M059J (cell line): ENCODE measurements at places on chromosomes 3 and 15. TPM values are rescaled to one million over a fixed set of nuclear protein-coding genes. Genes with fewer than 3 reads are reported as not detected.

LRRIQ4 gene
- not detected in 2 replicates for total RNA-seq

DNA sequence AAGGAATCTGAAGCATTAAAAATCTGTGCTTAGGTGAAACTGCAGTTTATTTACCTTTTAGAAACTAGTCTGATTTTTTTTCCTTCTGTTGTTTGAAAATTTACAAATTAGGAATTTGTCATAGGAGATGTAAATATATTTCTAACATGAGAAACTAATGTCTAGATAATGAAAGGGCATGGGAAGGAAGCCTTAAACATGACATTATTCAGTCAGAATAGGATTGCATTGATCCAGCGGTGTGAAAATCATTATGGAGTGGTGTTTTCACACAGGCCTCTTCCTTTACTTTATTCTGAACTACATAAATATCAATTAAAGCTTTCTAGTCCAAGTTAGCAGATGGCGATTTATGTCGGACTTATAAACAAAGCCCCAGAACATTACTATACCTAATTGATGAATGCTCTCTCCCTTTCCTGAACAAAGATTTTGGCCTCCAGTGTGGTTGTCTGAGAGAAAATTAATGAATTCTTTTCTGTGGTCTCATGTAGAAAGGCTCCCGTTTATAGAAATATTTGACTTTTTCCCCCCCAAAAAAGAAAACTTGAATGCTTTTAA is 37.9 kb downstream of the FNDC3B start:
- DNase-seq: no peak

GRCh38 chr15:101178479-101178878 is 73.4 kb downstream of the CHSY1 start:
- no peak for DNase-seq

DNA sequence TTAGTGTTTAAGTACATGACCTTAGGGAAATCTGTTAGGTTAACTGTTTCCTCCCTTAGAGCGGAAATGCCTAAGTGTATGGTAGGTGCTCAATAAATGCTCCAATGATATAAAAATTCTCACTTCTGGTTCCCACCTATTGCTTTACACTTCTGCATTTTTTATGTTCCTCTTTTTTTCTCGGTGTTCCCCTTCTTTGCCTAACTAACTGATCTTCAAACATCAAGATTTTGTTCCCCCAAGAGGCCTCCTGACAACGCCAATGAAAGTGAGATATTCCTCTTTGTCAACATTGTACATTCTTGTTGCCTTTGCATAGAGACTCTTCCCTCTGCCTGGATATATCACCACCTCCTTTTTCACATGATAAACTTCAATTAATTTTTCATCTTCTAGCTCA is 17.4 kb downstream of the SLC35A5 start:
- DNase-seq: no peak

DNA sequence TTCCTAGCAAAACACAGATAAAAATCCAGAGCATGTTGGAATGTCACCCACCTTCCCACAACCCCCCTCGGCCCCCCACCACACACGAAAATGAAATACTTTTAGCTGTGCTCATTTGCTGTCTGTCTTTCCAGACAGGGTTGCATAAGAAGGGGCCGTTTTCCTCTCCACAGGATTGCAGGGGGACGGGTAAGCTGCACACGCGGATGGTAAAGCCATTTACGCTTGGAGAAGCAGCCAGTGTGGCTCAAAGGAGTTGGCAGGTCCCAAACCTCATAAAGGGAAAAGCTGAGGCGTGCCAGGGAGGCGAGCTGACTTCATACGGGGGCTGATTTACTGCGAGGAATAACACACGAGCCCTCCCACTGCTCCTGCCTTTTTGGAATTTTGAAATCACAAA is 47.4 kb upstream of the ITGA11 start:
- peak; percentile 52 for DNase-seq

MPI gene
- total RNA-seq: 65.4 and 68.3 TPM in 2 replicates

DNA sequence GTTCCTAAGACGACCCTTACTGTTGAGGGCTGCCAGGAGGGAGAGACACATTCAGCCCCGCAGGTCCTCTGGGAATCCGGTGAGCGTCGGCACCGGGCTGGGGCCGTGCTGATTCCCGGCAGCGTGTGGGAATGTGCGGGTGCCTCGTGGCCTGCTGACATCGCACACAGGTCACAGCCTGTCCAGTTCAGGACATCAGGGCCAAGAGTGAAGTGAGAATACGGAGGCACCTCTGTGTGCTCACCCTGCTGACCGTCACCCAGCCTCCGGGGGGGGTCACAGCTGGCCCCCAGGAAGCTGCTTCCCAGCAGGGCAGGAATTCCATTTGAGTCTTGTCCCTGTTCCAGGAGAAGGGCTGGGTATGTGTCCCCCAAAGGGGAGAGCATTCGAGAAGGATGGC is 53.6 kb downstream of the PGPEP1L start:
- no peak for DNase-seq

- DNase-seq: no peak
Observed at GRCh38 chr15:83283813-83284558, 478 bp downstream of the BNC1 start.

CELF6 gene
- not detected in 2 replicates for total RNA-seq

RPSA gene
- 933 and 1,152 TPM in 2 replicates for total RNA-seq

CCR3 gene
- total RNA-seq: 0.20 TPM in 1 of 2 replicates, not detected in the other

DNA sequence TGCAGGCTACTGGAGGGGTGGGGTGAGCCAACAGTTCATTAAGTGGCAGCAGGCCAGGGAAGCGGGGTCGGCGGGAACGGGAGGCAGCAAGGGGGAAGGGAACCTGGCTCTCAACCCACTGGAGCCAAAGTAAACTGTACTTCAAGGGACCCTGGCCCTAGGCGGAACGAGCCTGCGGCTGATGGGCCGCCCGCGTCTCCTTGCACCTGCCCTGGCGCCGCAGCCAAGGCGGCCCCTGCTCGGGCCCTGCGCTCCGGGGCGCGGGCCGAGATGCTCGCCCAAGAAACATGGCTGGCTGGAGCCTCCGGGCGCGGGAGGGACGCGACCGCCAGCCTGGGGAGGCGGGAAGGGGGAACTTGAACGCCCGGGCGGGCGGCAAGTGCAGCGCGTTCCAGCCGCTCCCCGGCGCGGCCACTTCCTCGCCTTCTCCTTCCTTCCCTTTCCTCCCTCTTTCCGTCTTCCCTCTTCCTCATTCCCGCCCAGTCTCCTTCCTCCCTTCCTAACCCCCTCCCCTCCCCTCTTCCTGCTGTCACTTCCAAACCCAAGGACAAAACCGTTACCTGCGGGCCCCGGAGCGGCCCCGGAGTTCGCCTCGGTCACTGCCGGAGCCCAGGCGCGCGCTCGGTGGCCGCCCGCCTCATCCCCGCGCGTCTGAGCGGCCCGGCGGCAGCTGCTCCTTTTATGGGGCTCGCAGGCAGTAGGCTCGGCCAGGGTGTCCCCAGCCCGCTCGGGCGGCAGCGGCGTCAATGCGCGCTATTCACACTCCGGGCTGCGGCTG is 489.7 kb downstream of the MAGI1 start:
- no peak for DNase-seq

DNA sequence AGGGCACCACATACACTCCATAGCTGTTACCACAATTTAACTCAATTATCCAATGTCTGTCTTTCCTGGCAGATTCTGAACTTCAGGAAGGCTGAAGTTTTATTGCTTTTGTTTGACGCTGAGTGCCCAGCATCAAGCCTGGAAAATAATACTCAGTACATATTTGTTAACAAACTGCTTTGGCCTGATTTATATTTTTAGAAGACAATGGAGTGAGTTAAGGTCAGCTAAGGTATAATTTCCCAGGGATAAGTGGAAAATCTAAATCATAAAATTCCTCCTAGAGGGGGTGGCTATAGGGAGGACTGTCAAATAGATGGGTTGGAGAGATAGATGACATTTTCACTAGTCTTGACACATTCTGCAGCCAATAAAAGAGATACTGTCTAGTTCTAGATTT is 659.4 kb upstream of the ADAMTS9 start:
- no peak for DNase-seq

DNA sequence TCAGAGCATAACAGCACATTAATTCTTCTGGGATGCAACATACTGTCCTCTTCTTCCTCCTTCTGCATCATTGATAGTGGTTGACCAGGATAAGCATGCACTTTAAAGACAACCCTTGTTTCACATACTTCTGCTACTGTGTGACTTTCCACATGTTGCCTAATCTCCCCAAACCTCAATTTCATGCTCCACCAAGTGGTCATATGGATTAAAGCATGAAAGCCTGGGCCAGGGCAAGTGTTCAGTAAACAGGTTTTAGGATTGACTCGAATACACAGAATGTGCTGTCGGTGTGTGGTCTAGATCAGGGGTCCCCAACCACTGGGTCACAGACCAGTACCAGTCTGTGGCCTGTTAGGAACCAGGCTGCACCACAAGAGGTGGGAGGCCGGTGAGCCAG is 22.5 kb upstream of the BFSP2 start:
- DNase-seq: peak; percentile 58

NOX5 gene
- total RNA-seq: 0.34 and 1.1 TPM in 2 replicates

GRCh38 chr3:77489216-77489615 is 449.3 kb downstream of the ROBO2 start:
- no peak for DNase-seq

- DNase-seq: peak; percentile 40
Observed at GRCh38 chr3:72255791-72256559, 471.0 kb upstream of the PROK2 start.

ITIH3 gene
- not detected in 2 replicates for total RNA-seq

CGNL1 gene
- total RNA-seq: 0.12 and 1.3 TPM in 2 replicates

SCN11A gene
- not detected in 2 replicates for total RNA-seq

GRCh38 chr15:92226020-92226612 is 167.6 kb upstream of the ST8SIA2 start:
- peak; percentile 8 for DNase-seq

DLEC1 gene
- 0.02 TPM in 1 of 2 replicates, not detected in the other for total RNA-seq

ACAN gene
- total RNA-seq: not detected in 2 replicates

GRCh38 chr3:45751537-45752242 is 44.6 kb downstream of the SLC6A20 start:
- DNase-seq: no peak

- DNase-seq: no peak
Observed at GRCh38 chr3:64053117-64053516, 29.8 kb upstream of the PSMD6 start.

FAM81A gene
- 1.1 and 3.3 TPM in 2 replicates for total RNA-seq

- peak; percentile 60 for DNase-seq
Observed at GRCh38 chr15:49145651-49146609, 9.5 kb downstream of the COPS2 start.

- no peak for DNase-seq
Observed at GRCh38 chr15:70690491-70691276, 72.7 kb downstream of the UACA start.

- peak; percentile 37 for DNase-seq
Observed at GRCh38 chr3:183202004-183202722, 39.6 kb upstream of the LAMP3 start.

DNA sequence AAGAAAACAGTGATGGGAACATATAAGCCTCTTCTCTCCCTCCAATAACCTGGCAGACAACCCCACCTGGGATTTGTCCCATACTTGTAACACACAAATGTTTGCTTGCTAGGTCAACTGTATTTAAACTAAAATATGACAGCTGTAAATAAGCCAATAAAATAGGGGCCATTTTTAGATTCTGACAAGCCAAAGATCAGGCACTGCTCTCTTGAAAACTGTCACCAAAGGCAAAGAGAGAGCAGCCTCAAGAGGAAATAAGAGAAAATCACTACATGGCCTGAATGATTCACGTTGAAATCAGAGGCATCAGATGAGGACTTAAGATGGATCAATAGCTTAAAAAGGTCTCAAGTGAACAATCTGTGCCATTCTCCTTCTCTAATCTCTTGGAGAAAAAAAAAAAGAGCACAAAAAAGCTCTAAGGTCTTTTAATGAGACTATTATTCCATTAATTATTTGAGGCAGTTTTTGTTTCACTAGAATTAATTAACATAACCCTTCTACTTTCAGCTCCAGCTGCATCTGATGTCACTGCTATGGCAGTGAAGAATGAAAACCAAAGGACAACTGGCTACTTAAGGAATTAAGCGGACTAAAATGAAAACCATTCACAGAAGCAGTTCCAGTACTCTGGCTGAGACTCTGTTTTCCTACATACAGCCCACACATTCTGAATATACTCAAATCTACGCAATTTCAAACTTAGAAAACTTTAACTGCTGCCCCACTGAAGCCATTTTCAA is 19.0 kb downstream of the MYO5A start:
- DNase-seq: no peak

DNA sequence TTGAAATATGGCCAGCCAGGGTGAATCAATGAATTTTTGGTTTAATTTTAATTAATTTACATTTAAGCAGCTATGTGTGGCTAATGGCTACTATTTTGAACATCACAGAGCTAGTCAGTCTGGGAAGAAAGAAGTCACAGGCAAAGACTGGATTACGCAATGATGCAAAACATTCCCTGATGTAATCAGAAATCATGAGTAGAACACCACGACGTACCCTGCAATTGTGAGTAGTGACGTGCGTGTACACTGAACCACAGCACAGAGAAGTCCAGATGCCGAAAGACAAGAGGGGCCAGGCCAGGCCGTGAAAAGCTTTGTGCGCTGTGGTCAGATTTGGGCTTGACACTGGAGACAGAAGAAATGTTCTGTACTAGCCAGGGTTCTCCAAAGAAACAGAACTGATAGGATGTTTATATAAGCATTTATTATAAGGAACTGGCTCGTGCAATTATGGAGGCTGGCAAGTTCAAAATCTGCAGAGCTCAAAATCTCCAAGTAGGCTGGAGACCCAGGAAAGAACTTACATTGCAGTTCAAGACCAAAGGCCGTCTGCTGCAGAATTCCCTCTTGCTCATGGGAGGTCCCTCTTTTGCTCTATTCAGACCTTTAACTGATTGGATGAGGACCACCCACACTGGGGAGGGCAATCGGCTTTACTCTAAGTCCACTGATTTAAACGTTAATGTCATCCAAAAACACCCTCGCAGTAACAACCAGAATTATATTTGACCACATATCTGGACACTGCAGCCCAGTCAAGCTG is 44.6 kb downstream of the SH3BP5 start:
- DNase-seq: no peak

- DNase-seq: no peak
Observed at GRCh38 chr3:69763458-69763857, 24.2 kb downstream of the MITF start.

DNA sequence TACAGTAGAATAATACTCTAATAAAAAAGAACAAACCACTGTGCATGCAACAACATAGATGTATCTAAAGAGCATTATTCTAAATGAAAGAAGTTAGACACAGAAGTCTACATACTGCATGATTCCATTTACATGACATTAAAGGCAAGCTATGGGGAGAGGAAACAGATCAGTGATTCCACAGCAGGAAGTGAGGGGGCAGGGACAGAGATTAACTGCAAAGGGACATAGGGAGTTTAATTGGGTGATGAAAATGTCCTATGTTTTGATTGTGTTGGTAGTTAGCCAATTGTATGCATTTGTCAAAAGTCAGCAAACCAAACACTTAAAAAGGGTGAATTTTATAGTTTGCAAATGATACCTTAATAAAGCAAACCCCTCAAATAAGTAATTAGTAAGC is 13.8 kb downstream of the CRYGS start:
- no peak for DNase-seq

GRCh38 chr3:39910826-39911464 is 101.5 kb downstream of the MYRIP start:
- peak; percentile 55 for DNase-seq

GRCh38 chr3:193974191-193974652 is 161.7 kb upstream of the HES1 start:
- DNase-seq: peak; percentile 89

- peak; percentile 88 for DNase-seq
Observed at GRCh38 chr3:8741581-8742261, 8.1 kb downstream of the CAV3 start.

PLA2G4B gene
- 0.84 TPM in 1 of 2 replicates, not detected in the other for total RNA-seq

- DNase-seq: no peak
Observed at GRCh38 chr15:100252359-100252758, 89.4 kb downstream of the ADAMTS17 start.
